ENCODE measurements at places on chromosomes 7 and 10.

DNA sequence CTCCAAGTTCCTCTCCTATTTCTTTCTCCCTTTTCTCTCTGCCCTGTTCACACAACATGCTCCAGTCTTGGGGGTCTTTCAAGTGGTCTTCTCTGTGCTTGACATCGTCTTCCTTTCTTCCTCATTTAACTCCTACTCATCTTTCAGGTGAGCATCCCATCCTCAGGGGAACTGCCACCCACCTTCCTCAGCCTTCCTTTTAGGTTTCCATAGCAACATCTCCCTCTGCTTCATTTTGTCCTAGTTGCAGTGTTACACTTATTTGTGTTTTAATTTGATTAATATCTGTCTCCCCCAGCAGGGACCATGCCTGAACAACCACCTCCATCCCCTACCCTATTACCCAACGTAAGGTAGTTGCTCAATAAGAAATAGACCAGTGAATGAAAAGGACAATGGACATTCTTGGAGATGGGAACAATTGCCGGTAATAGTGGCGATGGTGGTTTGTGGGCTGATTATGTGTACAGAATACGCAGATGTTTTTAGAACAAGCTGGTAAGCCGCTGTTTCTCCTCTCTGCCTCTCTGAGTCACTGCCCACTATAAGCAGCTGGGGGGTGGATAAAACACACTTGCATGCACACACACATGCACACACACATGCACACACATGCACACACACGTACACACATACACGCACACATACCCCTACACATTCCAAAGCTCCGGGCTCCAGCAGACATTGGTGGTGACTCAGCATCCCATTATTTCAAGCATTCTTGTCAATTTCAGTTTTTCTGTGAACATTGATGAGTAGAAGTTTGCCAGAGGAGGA is 251.6 kb downstream of the GATA3 start:
- no peak for DNase-seq

- no peak for DNase-seq
Observed at GRCh38 chr10:17445400-17445998, 8.9 kb downstream of the ST8SIA6 start.

GRCh38 chr10:94853065-94853464 is 85.4 kb upstream of the CYP2C9 start:
- no peak for DNase-seq

DNA sequence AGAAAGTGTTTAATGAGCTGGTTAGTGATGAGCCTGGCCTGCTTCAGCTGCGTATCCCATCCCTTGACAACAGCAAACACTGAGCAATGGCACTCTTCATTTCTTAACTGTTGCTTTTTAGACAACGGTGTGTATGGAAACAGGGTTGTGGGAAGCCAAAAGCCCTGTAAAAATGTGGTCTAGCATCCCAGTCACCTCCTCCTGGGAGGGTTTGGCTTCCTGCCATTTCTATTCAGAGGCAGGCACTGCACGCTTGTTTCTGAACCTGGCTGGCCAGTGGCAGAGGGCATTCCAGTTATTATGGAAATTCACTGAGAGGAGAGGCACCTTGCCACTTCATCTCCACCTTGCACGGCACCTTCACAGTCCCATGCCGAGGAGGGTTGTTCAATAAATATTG is 123.0 kb upstream of the ADARB2 start:
- DNase-seq: no peak

GRCh38 chr7:46682836-46683624 is 762.0 kb upstream of the IGFBP3 start:
- DNase-seq: no peak

DNA sequence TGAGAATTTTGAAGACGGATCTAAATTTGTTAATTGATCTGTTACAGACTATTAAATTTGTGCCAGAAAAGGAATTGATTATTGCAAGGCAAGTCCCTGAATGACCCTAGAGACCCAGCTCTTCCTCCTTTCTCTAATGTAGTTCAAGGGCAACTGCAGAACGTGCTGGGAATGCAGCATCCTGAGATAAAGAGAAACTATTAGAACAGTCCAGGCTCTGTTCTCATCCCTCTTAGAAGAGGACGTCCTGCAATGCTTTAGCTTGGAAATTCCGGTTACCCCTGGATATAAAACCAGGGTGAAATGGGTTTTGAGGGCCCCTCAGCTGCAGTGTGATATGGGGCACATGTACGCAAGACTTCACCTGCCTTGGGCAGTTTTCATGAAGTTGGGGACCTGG is 67.3 kb downstream of the PTN start:
- DNase-seq: no peak

- no peak for DNase-seq
Observed at GRCh38 chr7:136079478-136079892, 102.3 kb upstream of the MTPN start.

- DNase-seq: no peak
Observed at GRCh38 chr10:2798336-2799022, 268.9 kb upstream of the PFKP start.

DNA sequence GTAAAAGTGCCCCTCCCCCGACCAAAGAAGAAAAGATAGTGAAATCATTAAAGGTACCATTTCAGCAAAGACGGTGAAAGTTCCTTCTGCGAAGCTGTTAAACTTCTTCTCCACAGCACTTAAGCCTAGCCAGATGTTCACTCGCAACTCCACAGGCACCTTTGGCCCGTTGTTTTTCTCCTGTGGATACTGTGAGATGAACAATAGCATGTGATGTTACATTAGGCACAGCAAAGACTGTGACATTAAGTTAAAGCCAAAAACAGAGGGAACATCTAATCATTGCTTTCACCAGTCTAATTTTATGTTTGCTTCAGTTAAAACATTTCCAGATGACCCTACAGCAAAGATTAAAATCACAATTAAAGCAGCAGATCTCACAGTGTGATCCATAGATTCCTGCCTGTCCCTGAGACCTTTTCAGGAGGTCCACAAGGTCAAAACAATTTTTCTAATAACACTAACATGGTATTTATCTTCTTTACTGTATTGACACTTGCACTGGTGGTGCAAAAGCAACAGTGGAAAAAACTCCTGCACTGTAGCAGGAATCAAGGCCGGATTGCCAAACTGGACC is 112.5 kb downstream of the MYOF start:
- no peak for DNase-seq

GRCh38 chr7:89145801-89146200 is 350.3 kb upstream of the TEX47 start:
- no peak for DNase-seq

DNA sequence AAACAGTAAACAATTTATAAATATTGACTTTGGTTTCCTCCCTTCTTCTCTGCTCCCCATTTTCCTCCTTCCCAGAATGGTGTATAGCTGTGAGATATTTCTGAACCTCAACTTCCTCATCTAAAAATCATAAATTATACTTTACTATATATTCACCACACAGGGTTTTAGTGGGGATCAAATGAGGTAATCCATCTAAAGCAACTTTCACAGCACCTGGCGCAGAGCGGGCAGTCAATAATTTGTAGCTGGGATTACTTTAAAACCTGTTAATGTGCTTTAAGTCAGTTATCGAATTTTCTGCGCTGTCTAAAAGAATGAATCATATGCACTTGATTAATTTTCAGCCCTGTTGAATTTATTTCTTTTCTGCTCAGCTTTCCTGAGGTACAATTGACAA is 172.7 kb downstream of the PTEN start:
- no peak for DNase-seq

- no peak for DNase-seq
Observed at GRCh38 chr10:89887406-89887805, 186.0 kb downstream of the KIF20B start.

GRCh38 chr7:51481421-51481820 is 164.8 kb upstream of the COBL start:
- no peak for DNase-seq

GRCh38 chr10:19204246-19204917 is 155.8 kb downstream of the MALRD1 start:
- DNase-seq: no peak

DNA sequence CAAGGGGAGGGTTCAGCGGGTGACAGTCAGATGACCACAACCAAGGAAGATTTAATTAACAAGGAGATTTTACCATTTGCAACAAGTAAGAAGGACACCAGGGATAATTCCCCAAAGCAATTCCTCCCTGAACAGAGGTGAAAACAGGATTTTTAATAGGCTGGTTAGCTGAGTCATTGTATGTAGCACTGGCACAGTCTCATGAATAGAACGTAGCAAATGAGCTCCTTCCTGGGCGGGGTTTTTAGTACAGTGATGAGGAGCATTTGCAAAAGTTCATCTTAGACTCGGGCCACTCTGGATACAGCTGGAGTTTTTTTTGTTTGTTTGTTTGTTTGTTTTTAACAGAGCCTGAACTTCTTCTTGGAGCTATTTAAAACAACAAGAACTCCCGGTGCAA is 39.0 kb downstream of the TAC1 start:
- DNase-seq: no peak

DNA sequence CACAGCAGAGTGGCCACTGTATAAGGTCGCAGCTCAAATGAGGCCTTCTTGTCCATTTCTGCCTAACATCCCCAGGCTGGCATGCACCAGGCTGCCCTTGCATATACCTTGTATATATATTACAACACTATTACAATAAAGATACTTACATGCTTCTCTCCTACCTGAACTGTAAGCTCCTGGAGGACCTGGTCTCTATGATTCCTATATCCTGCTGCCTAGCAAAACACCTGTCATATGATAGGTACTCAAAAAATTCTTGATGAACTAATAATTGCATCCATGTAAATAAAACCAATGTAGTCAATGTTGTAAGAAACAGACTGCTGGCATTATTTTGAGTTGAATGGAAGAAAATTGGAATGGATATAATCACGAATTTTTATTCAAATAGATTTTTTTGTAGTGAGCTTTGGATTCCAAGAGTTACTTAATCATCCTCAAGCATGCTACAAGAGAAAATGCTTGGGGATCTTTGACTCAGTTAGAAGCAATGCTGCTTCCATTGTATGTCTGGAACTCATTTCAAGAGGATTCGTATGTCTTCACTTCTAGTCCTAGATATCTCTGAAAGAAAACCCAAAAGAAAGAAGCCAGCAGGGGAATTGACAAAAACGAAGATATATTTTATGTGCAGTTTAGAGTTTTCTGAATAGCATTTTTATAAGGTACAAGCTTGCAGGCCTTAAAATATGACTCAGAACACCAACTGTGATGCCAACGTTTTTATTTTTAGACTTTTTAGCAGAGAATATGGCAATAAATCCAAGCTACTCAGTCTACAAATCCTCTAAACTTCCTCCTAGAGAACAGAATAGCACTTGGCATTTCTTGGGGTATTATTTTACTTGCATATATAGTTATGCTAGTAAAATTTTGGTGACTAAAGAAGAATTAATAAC is 53.1 kb downstream of the OSBPL3 start:
- DNase-seq: no peak

- no peak for DNase-seq
Observed at GRCh38 chr10:77671594-77672252, 34.1 kb upstream of the KCNMA1 start.

DNA sequence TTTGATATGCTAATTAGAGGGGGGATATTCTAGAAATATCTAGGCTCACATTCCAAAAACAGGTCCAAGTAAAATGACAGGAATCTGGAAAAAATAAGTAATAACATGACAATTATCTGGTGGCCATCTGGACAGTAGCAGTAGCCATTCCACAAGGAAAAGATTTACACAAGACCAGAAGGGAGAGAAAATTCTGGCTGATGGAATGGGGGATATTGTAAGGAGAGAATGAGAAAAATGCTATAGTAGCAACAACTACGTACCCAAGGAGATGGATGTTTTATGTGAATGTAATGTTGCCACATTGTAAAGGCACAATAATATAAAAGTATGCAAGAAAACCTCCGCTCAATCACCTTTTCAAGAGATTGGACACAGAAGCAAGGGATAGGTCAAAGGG is 5.4 kb downstream of the MYOF start:
- DNase-seq: no peak

- no peak for DNase-seq
Observed at GRCh38 chr10:70776455-70777005, 8.6 kb downstream of the TBATA start.

DNA sequence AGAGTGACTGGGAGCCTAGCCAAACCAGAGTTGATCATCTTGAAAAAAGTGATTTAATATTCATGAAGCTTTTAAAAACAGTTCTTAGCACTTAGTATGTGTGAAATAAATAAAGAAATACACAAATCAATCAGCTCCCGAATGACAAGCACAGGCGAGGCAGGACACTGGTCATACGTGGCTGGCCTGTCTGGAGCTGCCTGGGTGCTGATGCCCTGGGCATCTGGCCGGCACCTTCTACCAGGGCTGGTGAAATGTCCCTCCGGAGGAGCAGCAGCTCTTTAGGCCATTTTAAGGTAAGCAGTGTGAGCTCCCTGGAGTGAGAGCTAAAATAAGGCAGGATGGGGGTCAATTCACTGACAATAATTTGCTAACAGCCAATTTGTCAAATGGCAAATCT is 23.7 kb downstream of the IL15RA start:
- DNase-seq: no peak

GRCh38 chr10:70693619-70694335 is 21.5 kb downstream of the ADAMTS14 start:
- no peak for DNase-seq

DNA sequence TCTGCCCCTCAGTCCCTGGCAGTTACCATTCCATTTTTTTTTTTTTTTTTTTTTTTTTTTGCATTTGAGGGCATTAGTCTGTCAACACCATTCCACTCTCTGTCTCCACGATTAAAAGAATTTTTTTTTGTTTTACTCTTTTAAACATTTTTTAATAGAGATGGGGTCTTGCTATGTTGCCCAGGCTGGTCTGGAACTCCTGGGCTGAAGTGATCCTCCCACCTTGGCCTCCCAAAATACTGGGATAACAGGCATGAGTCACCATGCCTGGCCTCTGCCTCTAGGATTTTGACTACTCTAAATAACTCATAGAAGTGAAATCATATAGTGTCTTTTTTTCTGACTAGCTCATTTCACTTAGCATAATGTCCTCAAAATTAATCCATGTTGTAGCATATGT is 16.5 kb upstream of the CLDN3 start:
- no peak for DNase-seq

DNA sequence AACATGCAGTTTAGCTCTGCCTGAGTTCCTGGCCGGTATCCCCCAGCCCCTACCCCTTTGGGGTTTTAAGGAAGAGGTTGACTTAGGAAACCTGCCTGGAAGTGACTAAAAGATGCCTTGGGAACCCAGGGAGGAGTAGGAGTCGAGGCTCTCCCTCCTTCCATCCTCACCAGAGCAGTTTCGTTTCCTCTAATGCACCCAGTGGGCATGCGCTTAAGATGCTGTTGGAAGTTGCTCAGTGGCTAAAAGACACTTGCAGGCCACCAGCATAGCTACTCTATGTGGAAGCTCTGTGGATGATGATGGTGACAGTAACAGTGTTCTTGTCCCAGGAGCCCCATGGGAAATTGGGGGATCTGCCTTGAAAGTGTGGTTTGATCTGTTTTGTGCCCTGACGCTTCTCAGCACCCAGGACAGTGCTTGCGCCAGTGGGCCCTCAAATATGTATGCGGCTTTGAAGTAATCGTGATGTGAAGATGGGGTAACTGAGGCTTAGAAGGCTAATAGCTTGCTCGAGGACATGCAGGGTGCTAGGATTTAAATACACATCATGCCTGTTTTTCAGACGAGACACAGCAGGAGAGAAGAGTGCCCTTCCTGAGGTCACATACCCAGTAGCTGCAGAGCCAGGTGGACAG is 32.0 kb downstream of the TBATA start:
- DNase-seq: no peak

Data from C1 segment of cervical spinal cord (tissue), 14 donors.